ENCODE measurements at places on chromosomes 1 and 21. TPM values are rescaled to one million over a fixed set of nuclear protein-coding genes. Genes with fewer than 3 reads are reported as not detected.

GRCh38 chr1:192506741-192507155 is 68.8 kb upstream of the RGS1 start:
- no peak for DNase-seq

DNA sequence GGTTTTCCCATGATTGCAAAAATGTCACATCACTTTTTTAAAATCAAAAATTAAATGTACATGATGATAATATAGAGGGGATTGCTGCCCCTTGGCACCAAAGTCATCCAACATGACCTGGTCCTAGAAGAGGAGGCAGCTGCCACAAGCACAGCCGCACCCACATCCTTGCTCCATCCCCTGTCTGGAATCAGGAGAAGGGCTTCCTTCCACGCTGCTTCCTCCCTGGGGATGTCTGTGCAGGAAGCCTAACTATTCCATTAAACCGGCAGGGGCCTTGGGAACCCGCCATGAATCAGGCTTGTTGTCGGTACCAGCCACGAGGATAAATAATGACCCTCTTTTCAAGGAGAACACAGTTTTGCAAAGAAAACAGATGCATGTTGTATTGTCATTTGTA is 68.7 kb upstream of the AJAP1 start:
- DNase-seq, result no peak

DNA sequence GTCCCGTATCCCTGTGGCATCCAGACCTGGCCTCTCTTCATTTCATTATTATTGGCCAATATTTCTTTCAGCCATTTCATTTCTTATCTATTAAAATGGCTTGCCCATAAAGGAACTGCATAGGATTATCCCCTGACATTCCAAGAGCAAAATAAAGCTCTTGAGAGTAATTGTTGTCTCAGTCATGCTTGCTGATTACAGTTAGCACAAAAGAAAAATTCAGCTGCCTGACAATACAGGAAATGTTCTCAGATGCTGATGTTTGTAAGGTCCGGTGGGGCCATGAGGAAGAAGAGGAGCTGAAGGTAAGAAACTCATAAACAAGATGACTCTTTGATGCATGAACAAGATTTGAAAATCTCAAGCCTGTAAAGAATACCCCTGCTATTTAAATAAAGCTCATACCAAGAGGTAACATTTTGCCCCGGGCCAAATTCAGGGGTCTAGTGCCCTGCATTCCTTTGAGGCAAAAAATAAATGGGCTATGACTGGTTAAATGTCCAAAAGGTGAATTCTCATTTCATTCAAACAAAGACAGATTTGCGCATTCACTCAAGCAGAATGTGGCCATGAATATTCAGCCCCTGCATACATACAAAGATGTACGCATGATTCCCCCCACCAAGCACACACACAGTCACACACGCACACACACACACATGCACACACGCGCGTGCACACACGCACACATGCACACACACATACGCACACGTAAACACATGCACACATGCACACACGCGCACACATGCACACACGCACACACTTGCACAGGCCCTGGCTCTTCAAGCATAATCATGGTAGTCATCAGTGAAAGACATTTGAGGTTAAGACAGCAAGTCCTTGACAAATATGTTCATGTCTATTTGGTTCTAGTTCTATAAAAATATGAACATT is 44.8 kb downstream of the KCNJ15 start:
- no peak for DNase-seq

DNA sequence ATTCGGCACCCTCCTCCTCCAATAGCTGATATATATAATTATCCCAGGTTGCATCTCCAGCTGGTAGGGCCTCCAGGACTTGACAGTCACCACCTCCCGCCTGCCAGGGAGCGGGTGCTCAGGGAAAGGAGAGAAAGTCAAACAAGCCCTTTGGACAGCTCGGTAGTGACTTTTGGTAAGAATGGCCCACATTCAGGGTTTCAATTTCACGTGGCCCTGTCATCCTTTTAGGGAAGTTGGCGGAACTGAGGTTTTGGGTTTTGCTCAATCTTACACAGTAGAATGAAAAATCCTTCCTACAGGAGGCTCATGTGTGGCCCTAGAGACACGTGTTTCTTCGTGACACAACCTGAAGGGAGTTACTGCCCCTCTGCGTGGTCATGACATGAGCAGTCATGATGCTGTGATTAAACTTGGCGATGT is 44.2 kb downstream of the CAPN8 start:
- DNase-seq, result no peak

- DNase-seq, result no peak
These were observed 15.0 kb downstream of the CRNN start for GRCh38 chr1:152398812-152399698.

The OR2M3 gene
- not detected for total RNA-seq

The HSD3B2 gene
- not detected for total RNA-seq

DNA sequence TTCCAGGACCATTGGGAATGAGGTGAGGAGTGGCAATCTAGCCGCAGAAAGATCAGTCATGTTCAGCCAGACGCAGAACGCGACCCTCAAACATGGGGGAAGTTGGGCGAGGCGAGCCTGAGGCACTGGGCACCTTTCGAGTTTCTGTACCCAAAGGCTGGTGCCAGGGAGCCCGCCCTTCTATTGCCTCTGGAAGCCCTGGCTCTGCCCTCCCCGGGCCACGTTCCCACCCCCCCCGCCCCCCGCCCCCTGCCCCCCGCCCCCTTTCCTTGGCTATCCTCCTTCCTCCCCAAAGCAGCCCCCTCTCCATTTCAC is 2.2 kb upstream of the ZBTB7B start:
- DNase-seq, result no peak

The TRABD2B gene
- 0.92 TPM for total RNA-seq

DNA sequence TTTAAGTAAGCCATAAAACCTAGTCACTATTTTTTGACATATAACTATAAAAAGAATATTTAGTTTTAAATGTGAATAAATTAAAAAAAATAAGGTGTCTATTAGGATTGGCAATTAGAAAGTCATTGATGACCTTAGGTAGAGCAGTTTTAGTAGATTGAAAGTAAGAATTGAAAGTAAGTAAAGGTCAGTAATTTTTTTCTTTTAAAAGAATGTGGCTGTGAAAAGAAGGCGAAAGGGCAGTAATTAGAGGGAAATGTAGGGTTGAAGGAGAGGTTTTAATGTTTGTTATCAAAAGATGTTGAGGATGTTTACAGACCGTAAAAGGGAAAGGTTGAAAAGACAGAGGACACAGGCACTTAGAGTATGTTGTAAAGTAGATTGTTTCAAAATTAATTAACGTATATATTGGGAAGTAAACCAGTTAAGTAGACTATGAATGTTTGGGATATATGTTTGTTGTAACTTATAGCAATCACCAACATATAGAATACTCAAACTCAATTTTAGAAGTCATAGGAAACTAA is 41.0 kb downstream of the ZFYVE9 start:
- no peak for DNase-seq

The LCK gene
- total RNA-seq, result 0.50 TPM

GRCh38 chr21:36676039-36676950 is 22.6 kb upstream of the SIM2 start:
- DNase-seq, result no peak

The CXADR gene
- 27.1 TPM for total RNA-seq

DNA sequence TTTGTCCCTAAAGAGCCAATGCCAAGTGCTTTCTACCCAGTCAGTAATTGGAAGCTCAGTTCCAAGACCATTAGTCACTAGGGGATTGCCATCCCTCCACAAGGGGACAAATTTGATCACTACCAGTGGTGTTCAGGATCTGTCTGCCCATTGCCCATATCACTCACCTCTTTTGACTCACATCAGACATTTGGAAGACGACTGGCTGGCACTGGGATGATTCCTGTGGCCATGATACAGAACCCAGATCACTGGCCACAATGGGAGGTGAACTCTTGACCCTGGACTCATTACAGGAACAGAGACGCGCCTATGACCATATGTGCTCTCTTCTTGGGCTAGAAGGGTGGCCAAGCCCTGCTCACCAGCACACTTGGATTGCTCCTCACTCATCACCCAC is 71.0 kb downstream of the COLGALT2 start:
- no peak for DNase-seq

The CYP4A11 gene
- not detected for total RNA-seq

The TMEM63A gene
- total RNA-seq, result 30.7 TPM

- no peak for DNase-seq
These were observed 996 bp downstream of the CNIH4 start for GRCh38 chr1:224357626-224358124.

The CYP4B1 gene
- total RNA-seq, result 16.1 TPM

DNA sequence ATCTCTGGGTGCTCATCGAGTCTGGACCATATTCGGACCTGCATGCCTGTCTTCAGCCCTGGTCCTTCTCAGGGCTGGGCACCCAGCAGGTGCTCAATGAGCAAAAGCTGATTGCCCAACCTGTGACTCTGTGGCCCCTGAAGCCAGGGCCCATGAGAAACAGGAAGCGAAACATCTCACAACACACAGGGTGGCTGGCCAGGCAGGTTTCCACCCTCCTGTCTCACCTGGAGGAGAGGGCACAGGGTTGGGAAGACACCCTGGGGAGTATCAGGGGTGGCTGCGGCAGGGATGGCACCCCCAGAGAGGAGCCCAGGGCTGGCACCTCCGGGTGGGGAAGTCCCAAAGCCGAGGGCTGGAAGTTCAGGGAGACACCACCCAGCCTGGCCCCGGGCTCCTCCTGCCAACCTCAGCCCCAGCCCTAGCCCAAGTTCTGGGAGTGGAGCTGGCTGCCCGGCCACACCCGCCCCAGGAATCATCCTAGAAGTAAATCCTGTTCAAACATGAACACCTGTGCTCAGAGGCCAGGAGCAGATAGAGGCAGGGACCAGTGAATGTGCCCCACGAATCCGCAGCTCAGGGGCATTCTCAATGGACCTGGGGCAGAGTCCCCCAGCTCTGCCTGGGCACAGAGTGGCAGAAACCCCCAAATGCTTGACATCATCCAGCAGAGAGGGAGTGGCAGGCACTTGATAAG is 54.6 kb downstream of the RAP1GAP start:
- no peak for DNase-seq

- DNase-seq, result no peak
These were observed 25.4 kb downstream of the UMODL1 start for GRCh38 chr21:42096566-42096965.

DNA sequence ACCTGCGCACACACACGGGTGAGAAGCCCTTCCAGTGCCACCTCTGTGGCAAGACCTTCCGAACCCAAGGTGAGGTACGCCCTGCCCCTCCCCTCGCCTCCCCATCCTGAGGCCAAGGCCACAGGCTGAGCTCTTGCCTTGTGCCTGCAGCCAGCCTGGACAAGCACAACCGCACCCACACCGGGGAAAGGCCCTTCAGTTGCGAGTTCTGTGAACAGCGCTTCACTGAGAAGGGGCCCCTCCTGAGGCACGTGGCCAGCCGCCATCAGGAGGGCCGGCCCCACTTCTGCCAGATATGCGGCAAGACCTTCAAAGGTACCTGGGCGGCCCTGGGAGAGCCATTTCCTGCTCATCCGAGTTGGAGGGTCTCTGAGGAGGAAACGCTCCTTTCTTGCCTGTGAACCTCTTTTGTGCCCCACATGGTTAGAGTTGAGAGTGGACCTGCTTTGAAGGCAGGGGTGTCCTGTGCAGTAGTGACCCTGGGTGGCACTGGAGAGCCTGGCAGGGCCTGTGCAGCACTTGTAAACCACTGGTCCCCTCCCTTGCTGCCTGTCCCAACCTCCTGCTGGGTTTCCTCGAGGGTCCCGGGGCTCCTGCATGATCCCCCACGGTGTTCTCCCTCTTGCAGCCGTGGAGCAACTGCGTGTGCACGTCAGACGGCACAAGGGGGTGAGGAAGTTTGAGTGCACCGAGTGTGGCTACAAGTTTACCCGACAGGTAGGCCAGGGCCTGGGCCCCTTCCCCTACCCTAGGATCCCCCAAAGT is 8.5 kb downstream of the ZBTB48 start:
- DNase-seq, result no peak

The SSBP3 gene
- 57.0 TPM for total RNA-seq

The GREM2 gene
- total RNA-seq, result not detected

- DNase-seq, result no peak
These were observed 127.2 kb downstream of the ZNF281 start for GRCh38 chr1:200282497-200283122.

The CD1E gene
- 0.50 TPM for total RNA-seq

DNA sequence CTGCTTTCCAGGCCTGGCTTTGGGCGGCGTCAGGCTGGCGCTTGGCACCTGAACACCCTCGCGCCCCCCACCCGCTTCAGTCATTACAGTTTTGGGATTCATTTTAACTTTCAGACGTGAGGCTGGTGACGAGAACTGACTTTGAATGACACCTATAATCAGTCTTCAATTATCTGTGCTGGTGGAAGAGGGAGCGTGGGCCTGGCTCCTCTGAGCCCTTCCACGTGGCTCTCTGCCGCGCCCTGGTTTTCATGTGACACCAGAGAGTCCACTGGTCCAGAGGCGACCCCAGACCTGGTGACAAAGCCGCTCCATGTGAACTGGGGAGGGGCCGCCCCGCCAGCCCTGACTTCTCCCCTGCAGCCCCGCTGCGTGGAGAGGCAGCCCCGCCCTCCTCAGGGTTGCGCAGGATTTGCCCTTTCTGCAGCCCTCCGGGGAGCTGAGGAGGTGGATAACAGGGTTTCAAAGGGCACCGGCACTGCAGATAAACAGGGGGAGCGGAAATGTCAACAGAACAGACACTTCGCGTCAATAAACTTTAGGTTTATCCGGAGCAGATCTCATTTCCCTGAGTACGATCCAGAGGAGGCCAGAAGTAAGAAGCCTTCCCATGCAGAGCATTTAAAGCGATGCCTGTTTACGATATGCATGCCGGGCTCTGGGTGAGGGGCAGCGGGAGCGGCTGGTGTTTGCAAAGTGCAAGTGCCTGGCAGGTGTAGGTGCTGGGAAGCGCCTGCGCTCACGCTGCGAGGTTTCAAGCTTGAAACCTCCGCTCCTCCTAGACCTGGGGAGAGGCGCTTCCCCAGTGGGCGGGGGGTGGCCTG is 56.4 kb downstream of the AJAP1 start:
- DNase-seq, result no peak

The RGS2 gene
- 17.1 TPM for total RNA-seq

GRCh38 chr1:93002781-93003180 is 41.5 kb upstream of the DIPK1A start:
- DNase-seq, result no peak

DNA sequence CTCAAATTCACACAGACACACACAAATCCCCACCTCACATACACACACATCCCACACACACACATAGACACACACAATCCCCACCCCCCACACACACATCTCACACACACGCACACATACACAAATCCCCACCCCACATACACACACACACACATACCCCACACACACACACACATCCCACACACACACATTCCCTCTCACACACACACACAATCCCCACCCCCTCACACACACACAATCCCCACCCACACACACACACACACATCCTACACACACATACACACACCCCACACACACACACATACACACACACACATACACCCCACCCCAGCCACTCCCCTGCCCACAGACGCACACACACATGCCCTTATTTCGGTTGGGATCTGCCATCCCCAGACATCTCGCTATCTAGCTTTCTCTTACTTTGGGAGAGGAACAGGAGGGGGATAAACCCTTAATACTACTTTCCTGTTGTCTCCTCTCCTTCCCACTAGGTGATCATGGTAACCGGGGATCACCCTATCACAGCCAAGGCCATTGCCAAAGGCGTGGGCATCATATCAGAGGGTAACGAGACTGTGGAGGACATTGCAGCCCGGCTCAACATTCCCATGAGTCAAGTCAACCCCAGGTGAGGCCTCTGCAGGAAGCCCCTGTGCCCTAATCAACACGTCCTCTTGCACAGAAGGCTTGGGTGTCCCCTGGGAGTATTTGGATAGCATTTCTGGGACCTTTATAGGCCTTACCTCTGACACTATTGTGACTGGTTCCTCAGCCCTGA is 17.2 kb upstream of the ATP1A4 start:
- no peak for DNase-seq

- no peak for DNase-seq
These were observed 41.8 kb upstream of the BCL10 start for GRCh38 chr1:85318217-85318616.

All from left ventricle myocardium superior (tissue), 1 donor.